ENCODE measurements at places on chromosomes 3 and 15. TPM values are rescaled to one million over a fixed set of nuclear protein-coding genes. Genes with fewer than 3 reads are reported as not detected.

DNA sequence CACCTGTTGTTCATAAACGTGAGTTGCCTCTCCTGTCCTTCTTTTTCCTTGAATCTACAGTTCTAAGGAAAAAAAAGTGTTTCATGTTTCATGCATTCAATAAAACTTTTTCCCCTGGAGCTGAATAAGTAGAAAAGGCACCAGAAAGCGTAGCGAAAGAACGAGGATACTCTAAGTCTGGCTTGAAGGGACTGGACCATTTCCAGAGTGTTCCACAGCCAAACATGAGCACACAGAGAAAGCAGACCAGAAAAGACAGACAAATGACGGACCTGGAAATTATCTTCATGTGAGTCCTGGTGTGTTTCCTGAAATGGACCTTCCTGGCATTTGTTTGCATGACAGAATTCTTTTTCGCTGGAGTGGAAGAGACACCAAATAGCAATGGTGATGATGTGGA is 204.7 kb downstream of the SV2B start:
- no peak for DNase-seq

GRCh38 chr3:170551252-170551651 is 34.6 kb downstream of the SLC7A14 start:
- DNase-seq, result no peak

- no peak for DNase-seq
Observed at GRCh38 chr15:45773149-45773548, 138.3 kb downstream of the SQOR start.

- DNase-seq, result no peak
Observed at GRCh38 chr3:46301122-46301835, 52.6 kb upstream of the CCR2 start.

GRCh38 chr15:67186226-67186649 is 68.2 kb downstream of the AAGAB start:
- no peak for DNase-seq

Gene TMEM207
- total RNA-seq, result not detected

GRCh38 chr3:16498130-16498890 is 15.2 kb downstream of the RFTN1 start:
- no peak for DNase-seq

Gene CLEC3B
- total RNA-seq, result not detected

Gene TGM4
- total RNA-seq, result 1.2 TPM

DNA sequence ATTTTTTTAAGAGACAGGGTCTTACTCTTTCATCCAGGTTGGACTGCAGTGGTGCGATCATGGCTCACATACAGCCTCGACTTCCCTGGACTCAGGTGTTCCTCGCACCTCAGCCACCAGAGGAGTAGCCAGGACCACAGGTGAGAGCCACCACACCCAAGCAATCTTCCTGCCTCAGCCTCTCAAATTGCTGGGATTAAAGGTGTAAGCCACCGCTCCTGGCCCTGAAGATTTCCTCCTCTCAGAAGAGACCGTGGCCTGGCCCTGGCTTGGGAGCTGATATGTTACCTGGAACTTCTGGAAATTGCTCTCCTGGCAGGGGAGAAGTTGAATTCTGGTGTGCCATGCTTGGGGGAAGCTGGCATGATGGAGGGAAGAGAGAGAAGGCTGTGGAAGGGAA is 36.2 kb downstream of the PPCDC start:
- DNase-seq, result no peak

- DNase-seq, result no peak
Observed at GRCh38 chr15:69082021-69082502, 67.6 kb downstream of the NOX5 start.

DNA sequence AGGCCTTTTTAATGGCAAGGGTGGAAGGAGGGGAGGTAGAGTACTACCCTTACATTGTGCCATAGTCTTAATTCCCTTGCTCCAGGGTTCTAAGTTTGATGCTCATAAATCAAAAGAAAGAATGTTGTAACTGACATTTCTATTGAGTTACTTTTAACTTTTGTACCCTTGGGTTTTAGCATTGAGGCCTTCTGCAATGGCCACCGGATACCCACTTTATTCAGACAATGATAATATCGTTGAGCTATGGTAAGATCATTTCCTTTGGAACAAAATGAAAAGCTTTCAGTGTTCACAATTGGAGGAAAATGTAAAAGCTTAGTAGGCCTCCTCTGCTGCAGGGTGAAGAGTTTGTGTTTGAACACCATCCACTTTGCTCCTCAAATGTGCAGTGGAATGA is 16.8 kb downstream of the CGNL1 start:
- no peak for DNase-seq

GRCh38 chr3:65685621-65686235 is 353.0 kb downstream of the MAGI1 start:
- DNase-seq, result no peak

DNA sequence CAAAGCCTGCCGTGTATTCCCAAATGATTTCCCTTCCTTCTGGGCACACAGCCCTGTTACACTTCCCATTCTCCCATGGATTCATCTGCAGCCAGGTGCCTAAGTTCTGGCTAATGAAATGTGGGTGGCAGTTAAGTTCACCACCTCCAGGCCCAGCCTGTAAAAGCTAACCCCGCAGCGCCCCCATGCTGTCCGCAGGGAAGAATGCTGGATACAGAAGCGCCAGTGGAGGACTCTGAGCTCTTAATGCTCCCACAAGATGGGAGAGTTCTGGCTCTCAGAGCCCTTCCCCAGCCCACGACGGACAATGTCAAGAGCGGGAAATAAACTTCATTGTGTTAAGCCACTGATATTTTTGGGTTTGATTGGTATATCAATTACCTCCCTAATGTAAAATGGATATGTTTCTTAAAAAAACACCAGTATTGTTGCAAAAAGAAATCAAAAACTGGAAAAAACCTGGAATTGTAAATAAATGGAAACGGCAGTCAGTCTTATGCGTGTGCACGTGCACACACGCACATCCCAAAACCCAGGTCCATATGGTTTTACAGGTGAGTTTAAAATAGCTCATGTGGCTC is 37.7 kb upstream of the FGD5 start:
- DNase-seq, result peak; percentile 74

- no peak for DNase-seq
Observed at GRCh38 chr3:195856410-195857084, 44.8 kb upstream of the MUC4 start.

DNA sequence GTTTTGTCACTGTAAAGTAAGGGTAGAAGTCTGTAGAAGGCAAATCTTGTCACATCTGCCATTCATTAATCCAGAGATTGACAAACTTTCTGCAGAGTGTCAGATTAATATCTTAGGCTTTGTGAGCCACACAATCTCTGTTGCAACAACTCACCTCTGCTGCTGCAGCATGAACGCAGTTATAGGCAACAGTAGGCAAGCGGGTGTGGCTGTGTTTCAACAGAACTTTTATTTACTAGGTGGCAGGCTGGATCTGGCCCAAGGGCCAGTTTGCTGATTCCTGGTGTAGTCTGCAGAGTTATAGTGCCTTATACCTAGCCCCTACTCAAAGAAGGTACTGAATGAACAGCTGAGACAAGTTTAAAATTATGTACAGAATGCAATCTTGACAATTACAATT is 396.7 kb downstream of the FOXP1 start:
- no peak for DNase-seq

Gene TGM5
- total RNA-seq, result not detected

- DNase-seq, result no peak
Observed at GRCh38 chr3:55441499-55441898, 45.6 kb downstream of the WNT5A start.

DNA sequence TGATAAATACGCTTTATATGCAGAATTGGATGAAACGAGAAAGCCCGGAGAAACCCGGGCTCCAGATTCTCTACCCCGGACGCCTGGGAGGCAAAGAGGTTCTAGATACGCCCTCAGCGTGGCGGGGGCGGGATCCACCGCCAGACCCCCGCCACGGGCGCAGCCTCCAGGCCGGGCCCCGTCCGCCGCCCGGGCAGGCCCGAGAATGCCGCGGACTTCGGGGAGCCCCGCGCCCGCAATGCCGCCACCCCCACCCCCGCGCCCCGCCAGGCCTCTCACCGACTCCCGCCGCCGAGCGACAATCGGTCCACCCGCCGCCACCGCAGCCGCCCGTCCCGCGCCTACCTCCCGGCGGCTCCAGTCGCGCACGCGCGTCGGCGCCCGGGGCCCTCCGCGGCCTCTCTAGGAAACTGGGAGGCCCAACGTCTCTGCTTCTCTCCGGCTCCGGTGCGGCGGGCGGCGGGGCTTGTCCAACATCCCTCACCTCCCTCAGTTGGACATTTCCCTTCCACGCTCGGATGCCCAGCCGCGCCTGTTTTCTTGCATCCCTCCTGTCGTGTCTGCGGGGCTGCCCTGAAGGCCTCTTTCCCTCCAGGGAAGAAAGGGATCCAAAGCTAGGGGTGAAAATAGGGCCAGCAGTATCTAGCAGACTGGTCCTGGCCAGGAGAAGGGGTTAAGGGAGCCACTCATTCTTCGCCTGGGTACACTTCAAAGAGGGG is at the start of gene ZNF445:
TSS of gene ZNF445 (minus strand) at position 359 of the 719 bp plus-strand sequence. CDS start 22,121 bp downstream, outside the sequence.
- peak; percentile 83 for DNase-seq

DNA sequence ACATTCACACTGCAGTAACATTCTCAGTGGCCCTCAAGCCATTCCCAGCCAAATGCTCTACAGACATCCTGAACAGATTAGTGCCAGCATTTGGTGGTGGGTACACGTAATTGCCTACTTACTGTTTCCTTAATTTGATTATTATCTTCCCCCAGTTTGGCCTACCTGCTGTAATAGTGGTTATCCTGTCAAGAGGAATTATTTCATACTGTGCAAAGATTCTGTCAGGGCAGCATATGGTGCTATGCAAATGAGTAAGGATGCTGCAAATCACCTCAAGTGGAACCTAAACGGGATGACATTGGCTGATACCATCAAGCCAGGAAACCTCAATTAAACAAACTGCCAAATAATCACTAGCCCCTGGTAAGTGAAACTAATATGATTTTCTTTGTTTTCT is 88.7 kb downstream of the SEMA6D start:
- no peak for DNase-seq

GRCh38 chr15:69593981-69594966 is 141.7 kb downstream of the RPLP1 start:
- DNase-seq, result peak; percentile 98

GRCh38 chr3:195612075-195612800 is 28.5 kb upstream of the APOD start:
- DNase-seq, result no peak

Gene ARHGEF3
- total RNA-seq, result 8.7 TPM

- DNase-seq, result peak; percentile 76
Observed at GRCh38 chr3:88219138-88219792, 69.5 kb downstream of the C3orf38 start.

Gene NLGN1
- 0.92 TPM for total RNA-seq

DNA sequence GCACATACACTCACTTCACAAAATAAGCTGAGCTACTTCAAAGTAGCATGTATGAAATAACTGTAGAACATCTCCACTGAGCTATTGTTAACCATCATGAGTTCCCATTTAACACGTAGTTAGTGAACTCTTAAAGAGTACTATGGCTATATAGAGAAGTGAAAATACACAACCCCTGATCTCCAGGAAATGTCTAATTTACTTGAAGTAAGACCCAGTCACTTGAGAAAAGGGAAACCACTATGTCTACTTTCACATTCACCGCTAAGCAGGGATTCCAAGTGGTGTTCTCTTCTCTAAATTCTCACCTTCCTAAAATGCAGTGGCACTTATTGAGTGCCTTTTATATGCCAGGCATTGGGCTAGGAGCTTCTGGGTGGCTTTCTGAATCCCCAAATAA is 35.0 kb upstream of the COLQ start:
- no peak for DNase-seq

Gene CPLX3
- not detected for total RNA-seq

DNA sequence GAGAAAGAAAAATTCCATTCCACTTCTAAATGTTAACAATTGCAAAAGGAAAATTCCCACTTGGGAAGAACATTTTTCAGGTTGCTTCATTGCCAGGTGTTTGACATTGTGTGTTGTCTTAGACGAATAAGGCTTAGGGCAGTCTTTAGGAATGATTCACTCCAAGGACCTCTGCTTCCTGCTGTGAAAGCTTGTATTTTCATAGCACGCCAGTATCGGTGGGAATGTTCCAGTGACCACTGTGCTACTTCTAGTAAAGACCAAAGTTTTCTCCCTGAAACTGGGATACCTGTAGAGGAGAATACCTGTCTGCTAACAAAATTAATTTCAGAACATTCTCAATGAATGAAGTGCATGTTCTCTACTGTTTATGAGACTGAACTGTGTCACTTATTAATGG is 64.1 kb downstream of the CDIN1 start:
- peak; percentile 39 for DNase-seq

DNA sequence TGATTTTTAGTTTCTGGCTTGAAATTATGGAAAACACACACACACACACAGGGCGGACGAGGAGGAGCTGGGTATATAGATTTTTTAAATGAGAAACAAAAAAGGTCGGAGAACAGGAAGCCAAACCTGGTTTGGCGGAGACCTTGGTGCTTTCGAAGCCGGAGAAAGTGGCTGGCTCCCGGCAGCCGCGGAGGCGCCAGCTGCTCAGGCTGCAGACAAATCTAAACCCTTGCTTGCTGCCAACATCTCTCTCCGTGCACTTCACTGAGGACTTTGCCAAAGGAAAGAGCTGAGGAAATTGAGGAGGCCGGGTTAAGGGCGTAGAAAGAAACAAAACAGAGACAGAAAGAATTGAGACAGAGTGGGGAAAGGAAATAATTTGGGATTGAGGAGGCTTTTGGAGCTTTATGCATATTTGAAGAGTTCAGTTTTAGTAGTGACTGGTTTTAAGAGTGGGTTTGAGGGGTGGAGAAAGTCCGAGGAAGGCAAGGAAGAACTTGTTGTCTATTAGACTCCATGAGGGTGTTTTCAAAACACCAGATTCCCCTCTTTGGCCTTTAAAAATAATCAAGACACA is 2.2 kb downstream of the ZIC1 start:
- DNase-seq, result no peak

GRCh38 chr3:135964160-135964955 is 1.2 kb upstream of the PPP2R3A start:
- DNase-seq, result no peak

Gene FES
- 11.5 TPM for total RNA-seq

Gene ZNF609
- 9.9 TPM for total RNA-seq

- no peak for DNase-seq
Observed at GRCh38 chr3:98574132-98574531, 19.3 kb downstream of the CPOX start.

DNA sequence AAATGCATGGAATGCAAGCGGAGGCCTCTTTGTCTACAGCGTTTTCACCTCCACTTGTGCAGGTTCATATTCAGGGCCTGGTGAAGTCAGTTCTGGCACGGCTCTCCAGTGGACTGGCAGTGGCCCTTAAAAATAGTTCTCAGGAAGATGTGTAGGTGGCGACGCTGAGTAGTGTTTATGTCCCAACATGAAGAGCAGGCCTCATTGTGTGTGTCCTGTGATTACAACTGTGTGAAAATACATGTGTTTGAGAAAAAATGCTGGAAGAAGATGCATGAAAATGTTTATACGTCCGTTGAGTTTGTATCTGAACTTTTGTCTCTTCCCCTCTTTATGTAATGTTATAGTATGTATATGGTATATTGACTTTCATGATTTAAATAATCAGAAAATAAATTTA is 7.2 kb downstream of the LIPC start:
- DNase-seq, result peak; percentile 61

GRCh38 chr3:191255156-191255555 is 56.1 kb downstream of the OSTN start:
- DNase-seq, result peak; percentile 44

All from PC-3 (cell line).